ENCODE measurements at places on chromosomes 3 and 15. TPM values are rescaled to one million over a fixed set of nuclear protein-coding genes. Genes with fewer than 3 reads are reported as not detected.
A peak's percentile ranks its signal among the peaks of the same experiment; 100 is the strongest.

- no peak for DNase-seq
Measured at GRCh38 chr15:28096670-28097431, 2.3 kb downstream of the OCA2 start.

- no peak for DNase-seq
Measured at GRCh38 chr3:13539671-13540070, 9.3 kb upstream of the FBLN2 start.

DNA sequence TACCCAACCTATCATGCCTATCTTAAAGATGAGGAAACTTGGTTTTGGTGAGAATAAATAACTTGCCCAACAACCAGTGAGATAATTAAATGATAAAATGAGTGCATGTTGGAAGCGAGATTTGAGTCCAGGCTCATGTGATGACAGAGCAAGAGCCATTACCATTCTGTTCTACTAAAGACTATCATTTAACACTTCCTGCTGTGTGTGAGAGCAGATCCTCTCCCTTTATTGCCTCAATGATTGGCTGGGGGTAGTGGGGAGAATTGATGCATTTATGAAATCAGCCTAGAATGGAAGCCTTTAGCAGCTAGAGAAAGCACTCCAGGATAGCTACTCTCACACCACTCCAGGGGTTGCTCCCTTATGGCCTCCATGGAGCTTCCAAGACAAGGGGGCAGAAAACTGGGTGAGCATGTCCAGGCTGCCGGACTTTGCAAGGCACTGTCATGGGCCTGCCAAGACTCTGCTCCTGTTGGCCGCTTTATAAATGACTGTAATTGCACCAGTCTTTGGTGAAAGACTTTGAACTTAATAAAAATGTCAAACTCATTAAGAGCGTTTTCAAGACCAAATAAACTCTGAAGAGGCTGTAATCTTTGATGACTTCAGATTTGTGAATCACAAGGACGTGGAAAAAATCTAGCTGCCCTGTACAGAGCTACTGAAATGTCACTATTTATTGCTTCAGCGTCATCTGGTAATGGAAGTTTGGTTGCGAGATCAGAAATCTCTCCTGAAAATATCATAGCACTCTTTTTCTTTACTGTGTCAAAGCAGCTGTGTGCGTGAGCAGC, 209.1 kb upstream of the NR2E3 start:
- DNase-seq = no peak

DNA sequence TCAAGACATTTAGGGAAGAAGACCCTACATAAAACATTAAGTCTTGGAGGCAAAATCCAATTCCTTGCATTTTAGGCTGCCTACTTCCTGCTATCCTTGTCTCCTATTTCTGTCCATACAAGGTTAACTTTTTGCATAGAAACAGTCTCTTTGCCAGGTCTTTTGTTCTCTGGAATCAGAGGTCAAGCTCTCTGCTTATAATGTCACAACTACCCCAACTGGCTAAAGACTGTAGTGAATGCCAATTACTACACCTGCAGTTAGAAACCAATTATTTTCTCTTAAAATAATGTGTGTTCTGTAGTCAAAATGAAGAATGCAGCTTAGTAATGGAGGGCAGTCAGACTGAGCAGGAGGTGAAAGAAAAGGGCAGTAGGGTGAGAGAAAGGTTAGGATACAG, 856.2 kb downstream of the TUSC7 start:
- no peak for DNase-seq

DNA sequence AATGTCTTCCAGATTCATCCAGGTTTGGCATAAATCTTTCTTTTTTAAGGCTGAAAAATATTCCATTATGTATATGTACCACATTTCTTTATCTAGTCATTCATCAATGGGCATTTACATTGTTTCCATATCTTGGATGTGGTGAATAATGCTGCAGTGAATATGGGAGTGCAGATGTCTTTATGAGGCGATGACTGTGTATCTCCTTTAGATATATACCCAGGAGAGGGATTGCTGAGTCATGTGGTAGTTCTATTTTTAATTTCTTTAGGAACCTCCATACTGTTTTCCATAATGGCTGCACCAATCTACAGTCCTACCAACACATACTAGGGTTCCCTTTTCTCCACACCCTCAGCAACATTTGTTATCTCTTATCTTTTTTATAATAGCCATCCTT, 96.3 kb downstream of the LRRC28 start:
- DNase-seq = no peak

- no peak for DNase-seq
Measured at GRCh38 chr15:60933900-60934885, 294.9 kb downstream of the RORA start.

- no peak for DNase-seq
Measured at GRCh38 chr3:172261054-172261453, 187.2 kb downstream of the GHSR start.

- peak; percentile 29 for DNase-seq
Measured at GRCh38 chr3:25594007-25594502, 70.7 kb downstream of the TOP2B start.

DNA sequence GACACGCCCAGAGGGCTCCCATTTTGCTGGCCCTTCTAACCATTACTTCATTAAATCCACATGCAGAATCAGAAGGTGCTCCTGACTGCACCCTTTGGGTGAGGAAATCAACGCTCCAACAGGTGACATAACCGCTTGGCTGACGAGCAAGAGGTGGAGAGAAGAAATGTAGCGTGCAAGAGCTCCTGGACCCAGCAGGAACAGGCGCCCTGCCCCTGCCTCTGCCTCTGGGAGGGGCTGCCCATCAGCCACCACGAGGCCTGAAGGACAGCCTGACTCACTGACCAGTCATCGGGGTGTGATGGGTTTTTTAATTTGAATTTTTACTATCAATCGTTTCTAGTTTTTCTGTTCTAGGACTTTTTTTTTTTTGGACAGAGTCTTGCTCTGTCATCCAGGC, 218.2 kb downstream of the ADAMTS17 start:
- no peak for DNase-seq

GRCh38 chr3:172391592-172392302, 56.5 kb downstream of the GHSR start:
- DNase-seq = no peak

- DNase-seq = no peak
Measured at GRCh38 chr15:100570275-100570674, 31.7 kb downstream of the LINS1 start.

DNA sequence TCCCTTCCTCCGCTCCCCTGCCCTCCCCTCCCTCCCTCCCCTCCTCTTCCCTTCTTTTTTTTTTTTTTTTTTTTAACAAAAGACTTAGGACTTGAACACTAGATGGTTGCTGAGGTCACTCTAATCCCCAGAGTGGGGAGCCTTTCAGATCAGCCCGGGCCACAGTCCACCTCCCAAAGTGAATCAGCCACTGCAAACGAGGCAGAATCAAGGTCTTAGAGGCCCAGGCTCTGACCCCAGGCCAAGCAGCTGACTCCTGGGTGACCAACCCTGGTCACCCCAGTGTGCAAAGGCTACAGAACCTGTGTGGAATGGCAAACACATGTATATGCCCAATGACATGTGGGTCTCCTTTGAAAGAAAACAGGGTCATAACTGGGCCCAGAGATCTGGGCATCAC, 18.3 kb upstream of the EHD4 start:
- DNase-seq = no peak

DNA sequence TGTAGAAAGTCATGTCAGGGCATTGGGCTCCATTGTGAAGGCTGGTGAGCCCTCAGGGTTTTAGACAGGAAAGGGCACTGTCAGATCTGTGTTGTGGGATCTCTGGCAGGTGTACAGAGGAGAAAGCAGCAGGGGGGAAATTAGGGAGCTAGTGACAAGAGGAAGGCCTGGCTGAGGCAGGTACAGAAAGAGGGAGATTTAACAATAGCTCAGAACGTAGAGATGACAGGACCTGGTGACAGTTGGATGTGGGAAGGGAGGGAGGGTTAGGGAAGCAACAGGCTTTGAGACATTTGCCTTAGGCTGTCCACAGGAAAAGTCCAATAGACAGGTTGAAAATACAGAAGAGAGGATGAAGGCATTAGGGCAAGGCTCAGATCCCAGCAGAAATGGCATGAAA, 288.1 kb downstream of the EPHB1 start:
- DNase-seq = no peak

- no peak for DNase-seq
Measured at GRCh38 chr3:128076483-128077201, 24.4 kb downstream of the SEC61A1 start.

DNA sequence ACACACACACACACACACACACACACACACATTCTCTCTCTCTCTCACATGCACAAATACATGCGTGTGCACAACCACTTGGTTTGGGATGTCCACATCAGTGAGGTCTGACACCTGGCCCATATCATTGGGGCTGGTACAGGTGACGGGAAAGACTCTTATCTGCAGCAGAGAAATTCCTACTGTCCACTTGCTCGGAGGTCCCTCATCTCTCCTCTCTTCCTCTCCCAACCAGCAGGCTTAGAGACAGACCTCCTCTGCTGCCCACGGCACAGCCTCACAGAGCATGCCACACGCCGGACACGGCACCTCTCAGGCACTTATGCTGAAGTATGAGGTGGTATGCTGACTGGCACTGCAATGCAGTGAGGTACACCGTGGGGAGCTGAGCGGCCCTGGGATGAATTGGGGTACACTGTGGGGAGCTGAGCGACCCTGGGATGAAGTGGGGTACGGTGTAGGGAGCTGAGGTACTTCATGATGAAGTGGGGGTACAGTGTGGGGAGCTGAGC, 41.7 kb downstream of the MAGEF1 start:
- DNase-seq = no peak

DNA sequence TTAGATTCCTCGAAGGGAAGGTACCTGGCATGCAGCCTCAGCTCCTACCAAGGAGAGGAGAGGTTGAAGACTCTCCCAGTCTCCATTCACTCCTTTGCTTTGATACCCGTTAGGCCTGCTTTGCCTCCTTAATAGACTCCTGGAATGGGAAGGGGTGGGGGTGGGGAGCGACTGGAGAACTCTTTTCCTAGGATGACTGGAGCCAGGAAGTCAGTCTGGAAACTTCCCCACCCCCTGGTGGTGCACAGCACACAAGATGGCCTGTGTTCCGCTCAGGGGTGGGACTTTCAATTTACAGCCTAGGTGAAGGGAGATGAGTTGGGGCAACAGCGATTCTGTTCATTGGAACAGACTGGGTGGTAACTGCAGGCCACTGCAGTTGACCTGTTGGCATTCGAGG, 21.4 kb upstream of the CELF6 start:
- DNase-seq = peak; percentile 7

The LMOD3 gene
- total RNA-seq = not detected

The OCA2 gene
- total RNA-seq = not detected

The CYP1A1 gene
- 1.5 TPM for total RNA-seq

The GUCA1C gene
- total RNA-seq = not detected

The CASR gene
- total RNA-seq = not detected

The AMT gene
- 4.8 TPM for total RNA-seq

The KBTBD13 gene
- not detected for total RNA-seq

The REC114 gene
- total RNA-seq = not detected

All from HCT116 (cell line).